ENCODE measurements at places on chromosomes 2 and 18.

GRCh38 chr2:139773720-139774277, 993.6 kb upstream of the NXPH2 start:
- no peak overlapping the region for H3K27ac ChIP-seq
- no peak for DNase-seq
- H3K4me1 ChIP-seq, result no peaks in the 10 kb centered on the region
- no peaks in the 10 kb centered on the region for H3K36me3 ChIP-seq
- H3K27me3 ChIP-seq, result no peaks in the 10 kb centered on the region
- no peak overlapping the region for H3K4me3 ChIP-seq

DNA sequence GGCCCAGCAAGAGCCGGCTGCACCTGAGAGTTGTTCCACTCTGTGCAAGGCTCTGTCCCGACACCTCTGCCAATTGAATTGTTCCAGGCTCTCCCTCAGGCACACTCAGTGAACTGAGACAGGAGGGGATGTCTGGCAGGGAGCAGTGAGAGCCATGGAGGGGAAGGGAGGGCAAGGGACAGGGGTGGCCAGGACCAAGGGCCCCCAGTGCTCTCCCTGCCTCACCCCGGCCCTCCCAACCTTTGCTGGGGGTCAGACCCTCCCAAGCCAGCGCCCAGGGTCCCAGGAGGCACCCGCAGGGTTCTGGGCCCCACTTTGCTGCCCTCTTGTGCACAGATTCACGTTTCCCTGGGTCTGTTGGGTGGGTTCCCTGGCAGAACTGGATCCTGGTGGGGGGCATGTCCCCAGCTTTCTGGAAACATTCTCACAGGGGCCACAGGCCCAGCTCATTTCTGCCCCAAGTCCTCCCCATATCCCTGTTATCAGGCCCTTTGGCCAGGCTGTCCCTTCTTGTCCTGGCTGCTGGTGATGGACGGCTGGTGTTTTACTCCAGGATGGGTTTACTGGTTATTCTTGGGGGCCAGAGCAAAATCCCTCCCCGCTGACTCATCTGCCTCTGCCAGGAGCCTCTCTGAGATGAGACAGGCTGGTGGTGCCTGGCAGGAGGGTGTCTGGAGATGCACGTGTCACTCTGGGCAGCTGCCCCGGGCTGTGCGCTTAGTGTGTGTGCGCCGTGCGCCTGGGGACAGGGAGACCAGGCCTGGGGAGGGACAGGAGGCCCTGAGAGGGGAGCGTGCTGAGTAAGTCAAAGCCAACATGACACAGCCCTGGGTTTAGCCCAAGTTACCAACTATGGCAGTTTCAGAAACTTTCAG, 136.5 kb upstream of the CTDP1 start:
- DNase-seq, result peak; percentile 55
- H3K4me3 ChIP-seq, result no peak overlapping the region
- H3K27me3 ChIP-seq, result peaks cover 15% of the 10 kb centered on the region
- no peaks in the 10 kb centered on the region for H3K36me3 ChIP-seq

DNA sequence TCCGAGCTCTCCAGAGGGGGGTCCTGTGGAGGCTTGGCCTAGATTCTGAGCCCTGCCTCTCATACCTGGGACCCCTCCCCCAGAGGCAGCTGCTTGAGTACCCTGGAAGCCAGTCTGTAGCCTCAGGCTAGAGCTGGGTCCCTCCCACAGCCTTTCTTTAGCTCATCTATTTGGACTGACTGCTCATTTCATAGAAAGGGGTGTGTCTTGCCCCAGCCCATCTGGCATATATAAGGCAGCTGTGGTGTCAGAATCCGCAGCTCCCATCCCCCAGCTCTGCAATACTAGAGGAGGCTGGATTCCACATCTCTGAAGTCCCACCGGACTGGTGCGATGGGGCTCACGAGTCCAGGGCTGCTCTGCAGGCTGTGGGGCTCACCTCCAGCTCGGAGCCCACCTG, 26.1 kb downstream of the MPHOSPH10 start:
- H3K27ac ChIP-seq, result no peak overlapping the region
- no peaks in the 10 kb centered on the region for H3K27me3 ChIP-seq
- H3K4me3 ChIP-seq, result no peak overlapping the region

- H3K4me1 ChIP-seq, result no peaks in the 10 kb centered on the region
- H3K36me3 ChIP-seq, result no peaks in the 10 kb centered on the region
- H3K4me3 ChIP-seq, result no peak overlapping the region
- no peak overlapping the region for H3K27ac ChIP-seq
- H3K27me3 ChIP-seq, result no peaks in the 10 kb centered on the region
Observed at GRCh38 chr18:48862678-48863270, 88.0 kb downstream of the SMAD7 start.

- H3K27me3 ChIP-seq, result no peaks in the 10 kb centered on the region
- H3K4me3 ChIP-seq, result no peak overlapping the region
- no peak overlapping the region for H3K27ac ChIP-seq
- DNase-seq, result no peak
Observed at GRCh38 chr2:209901172-209901571, 101.3 kb upstream of the RPE start.

GRCh38 chr2:151575338-151575737, 158.9 kb downstream of the NEB start:
- H3K4me3 ChIP-seq, result no peak overlapping the region
- H3K27me3 ChIP-seq, result no peaks in the 10 kb centered on the region
- H3K27ac ChIP-seq, result no peak overlapping the region
- DNase-seq, result no peak
- no peaks in the 10 kb centered on the region for H3K4me1 ChIP-seq
- no peaks in the 10 kb centered on the region for H3K36me3 ChIP-seq

GRCh38 chr2:241925821-241926441, 56.4 kb downstream of the RTP5 start:
- no peak overlapping the region for H3K27ac ChIP-seq
- no peaks in the 10 kb centered on the region for H3K4me1 ChIP-seq
- DNase-seq, result no peak
- no peaks in the 10 kb centered on the region for H3K36me3 ChIP-seq
- H3K27me3 ChIP-seq, result no peaks in the 10 kb centered on the region

- no peak overlapping the region for H3K27ac ChIP-seq
- H3K4me1 ChIP-seq, result no peaks in the 10 kb centered on the region
- no peak for DNase-seq
Observed at GRCh38 chr2:175606010-175606841, 395.8 kb downstream of the LNPK start.

DNA sequence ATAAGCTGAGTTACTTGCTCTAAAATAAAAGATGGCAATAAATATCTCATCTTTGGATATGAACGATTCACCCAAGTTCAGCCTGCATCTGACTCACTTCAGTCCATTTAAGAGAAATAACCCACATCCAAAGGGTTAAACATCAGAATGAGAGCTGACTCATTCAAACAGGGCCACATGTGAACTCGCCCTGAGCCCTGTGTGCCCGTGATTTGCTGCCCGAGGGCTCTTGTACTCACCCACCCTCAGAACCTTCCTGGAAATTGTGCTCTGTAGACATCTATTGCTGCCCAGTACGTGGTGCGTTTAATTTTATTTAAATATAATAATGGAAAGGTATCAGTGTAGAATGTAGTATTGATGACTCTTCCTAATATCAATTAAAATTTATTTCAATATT, 66.9 kb upstream of the RBM44 start:
- H3K4me3 ChIP-seq, result no peak overlapping the region
- no peak for DNase-seq
- H3K27me3 ChIP-seq, result no peaks in the 10 kb centered on the region
- H3K4me1 ChIP-seq, result peaks cover 84% of the 10 kb centered on the region

- no peak overlapping the region for H3K27ac ChIP-seq
- H3K4me3 ChIP-seq, result no peak overlapping the region
- H3K36me3 ChIP-seq, result no peaks in the 10 kb centered on the region
Observed at GRCh38 chr18:3703732-3704176, 253.8 kb downstream of the TGIF1 start.

Measured in upper lobe of right lung (tissue), 1 donor.